Activated T-cell treated with anti-CD3 and anti-CD28 coated beads for 4 hours (primary cell): ENCODE measurements at places on chromosomes 4 and X.

- DNase-seq = no peak
These were observed 6.9 kb downstream of the MAGEA4 start for GRCh38 chrX:151919610-151920009.

GRCh38 chrX:66021765-66022631 lies 17.9 kb downstream of the VSIG4 start:
- DNase-seq = no peak

- DNase-seq = no peak
These were observed 580.4 kb downstream of the ANKRD50 start for GRCh38 chr4:124132161-124132560.

GRCh38 chr4:10116569-10117358 lies at the start of gene WDR1:
TSS of gene WDR1 (minus strand) at chr4:10116799. CDS start at chr4:10116666, 133 bp downstream.
- peak; percentile 95 for DNase-seq

DNA sequence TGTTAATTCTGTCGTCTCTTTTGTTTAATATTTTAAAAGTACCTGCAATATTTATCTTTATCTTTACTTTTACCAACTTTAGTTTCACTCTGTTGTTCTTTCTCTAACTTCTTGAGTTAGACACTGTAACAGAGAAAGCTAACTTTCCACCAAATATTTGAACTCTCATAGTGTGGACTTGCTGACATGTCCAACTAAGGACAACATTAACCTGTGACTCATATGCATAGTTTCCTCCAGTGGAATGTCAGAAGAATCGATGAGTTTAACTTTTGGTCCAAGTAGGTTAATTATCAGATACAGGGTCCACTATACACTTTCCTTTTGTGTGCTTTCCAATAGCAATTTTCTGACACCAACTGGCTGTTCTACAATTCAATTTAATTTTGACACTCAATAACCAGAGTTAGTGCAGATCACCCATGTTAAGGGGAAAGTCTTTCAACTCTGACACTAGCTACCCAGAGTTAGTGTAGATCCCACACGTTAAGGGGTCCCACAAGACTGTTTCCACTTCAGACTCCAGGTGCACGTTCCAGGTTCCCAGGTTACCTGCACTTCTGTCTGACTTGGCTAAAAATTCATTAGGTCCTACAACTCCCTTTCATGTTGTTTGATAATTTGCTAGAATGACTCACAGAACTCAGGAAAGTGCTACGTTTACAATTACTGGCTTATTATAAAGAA lies 559.0 kb upstream of the AMOT start:
- DNase-seq = no peak

DNA sequence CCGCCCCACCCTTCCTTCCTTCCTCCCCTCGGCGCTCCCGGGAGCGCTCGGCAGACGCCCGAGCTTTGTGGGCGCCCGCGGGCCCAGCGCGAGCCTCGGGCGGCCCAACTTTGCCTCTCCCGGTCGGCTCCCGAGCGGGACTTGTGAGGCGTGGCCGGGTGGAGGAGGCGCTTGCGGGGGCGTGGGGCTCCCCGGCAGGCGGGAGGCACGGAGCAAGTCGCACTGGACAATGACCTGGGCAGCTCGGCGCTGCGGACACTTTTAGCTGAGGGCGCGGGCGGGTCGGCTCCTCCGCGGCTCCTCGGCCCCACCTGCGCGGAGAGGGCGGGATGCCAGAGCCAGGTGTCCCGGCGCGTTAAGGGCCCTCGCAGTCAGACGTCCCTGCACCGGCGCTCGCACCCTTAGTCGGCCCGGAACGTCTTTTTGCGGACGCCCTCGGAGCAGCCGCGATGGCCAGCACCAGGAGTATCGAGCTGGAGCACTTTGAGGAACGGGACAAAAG lies 385 bp downstream of the DCLK2 start:
- DNase-seq = no peak

DNA sequence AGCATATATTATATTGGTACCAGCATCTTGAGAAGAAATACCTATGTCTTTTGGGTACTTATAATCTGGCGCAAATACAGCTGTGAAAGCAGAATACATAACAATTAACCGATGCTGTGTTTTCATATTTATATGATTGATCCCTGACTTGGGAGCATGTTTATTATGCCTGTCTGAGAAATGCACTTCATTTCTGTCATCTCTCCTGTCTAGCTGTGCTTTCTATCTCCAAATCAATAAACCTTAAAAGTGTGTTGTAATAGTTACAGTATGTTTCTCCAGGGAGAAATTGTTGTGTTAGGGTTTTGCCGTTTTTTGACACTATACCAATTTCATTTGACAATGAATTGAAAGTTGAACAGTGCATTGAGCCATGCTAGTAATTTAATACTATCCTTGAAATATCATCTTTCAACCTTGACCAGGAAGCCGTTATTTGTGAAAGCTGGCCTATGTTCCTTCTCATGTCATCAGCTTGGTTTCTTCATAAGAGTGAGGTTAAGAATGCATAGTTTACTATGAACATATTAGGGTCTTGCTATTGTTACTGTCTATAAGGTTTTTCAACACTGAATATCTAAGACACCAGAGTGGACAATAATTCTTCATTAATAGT lies 206.2 kb upstream of the PCDH18 start:
- DNase-seq = no peak

GRCh38 chrX:130916636-130917422 lies 13.8 kb upstream of the ENOX2 start:
- peak; percentile 3 for DNase-seq

- DNase-seq = no peak
These were observed 1.8 kb downstream of the DKK2 start for GRCh38 chr4:107034091-107034995.

- DNase-seq = no peak
These were observed 38.8 kb downstream of the FAT1 start for GRCh38 chr4:186684889-186685309.

DNA sequence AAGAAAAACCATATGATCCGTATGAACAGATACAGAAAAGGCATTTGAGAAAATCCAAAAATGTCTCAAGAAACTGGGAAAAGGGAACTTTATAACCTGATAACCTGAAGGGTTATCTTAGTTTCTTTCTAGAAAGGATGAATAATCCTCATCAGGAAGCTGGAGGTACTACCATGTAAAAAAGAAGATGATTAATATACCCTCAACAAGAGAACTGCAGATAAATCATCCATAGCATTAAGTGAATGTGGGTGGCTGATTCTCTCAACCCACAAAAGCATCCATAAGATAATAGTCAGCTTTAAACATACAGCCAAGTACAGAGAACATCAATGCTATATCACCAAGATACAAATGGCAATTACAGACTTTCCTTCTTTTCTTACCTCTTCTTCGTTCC lies 26.4 kb downstream of the ANAPC10 start:
- no peak for DNase-seq

GRCh38 chr4:328729-329128 lies 8.9 kb upstream of the ZNF141 start:
- DNase-seq = no peak
